ENCODE measurements at places on chromosomes 6 and 20.

DNA sequence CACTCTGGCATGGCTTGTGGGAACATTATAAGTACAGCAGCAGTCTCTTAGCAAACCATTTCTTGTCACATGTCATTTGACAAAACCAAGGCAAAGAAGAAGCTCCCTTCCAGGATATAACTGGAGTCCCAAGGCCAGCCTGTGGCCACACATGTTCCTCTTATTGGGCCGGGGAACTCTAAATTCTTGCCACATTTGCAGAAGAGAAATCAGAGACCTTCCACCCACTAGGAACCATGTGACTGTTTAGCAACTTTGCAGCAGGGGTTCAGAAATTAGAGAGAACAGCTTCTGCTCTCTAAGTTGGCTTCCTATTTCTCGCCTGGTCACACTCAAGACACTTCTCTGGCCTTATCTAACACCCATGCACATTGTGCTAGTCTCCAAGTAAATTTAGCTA, 20.4 kb upstream of the MEP1A start:
- DNase-seq, result no peak

DNA sequence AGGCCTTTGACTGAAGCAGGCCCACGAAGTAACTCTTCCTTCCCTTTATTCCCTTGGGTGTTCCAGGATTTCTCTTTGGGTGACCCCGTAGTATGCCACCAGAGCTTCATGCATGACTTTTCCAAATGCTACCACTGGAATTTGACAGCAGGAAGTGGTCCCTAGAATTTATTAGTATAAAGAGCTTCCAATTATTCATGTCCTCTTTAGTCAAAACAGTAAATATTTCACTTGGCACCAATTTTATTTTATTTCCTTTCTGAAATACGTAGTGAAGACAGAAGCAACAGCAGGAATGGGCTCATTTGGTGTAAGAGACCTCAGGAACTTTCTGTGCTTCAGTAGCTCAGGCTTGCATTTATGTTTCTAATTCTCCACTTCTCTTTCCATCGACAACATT, 151.3 kb downstream of the LCA5 start:
- no peak for DNase-seq

DNA sequence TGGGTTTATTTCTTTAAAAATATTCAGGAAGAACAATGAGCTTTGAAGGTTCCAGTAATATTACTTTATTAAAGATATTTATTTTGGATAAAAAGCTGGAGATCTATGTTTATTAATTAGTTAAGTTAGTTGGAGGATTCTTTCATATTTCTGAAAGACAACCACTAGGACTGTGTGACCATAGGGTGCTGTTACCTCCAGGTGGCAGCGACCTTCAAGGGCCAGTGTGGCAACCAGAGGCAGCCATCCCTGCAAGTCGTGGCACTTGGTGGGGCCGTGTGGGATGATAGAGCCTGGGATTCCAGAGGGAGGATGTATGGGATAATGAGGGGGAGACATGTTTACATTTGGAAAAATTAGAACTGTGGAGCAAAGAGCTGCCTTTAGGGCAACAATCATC, 95.5 kb upstream of the SCP2D1 start:
- no peak for DNase-seq

DNA sequence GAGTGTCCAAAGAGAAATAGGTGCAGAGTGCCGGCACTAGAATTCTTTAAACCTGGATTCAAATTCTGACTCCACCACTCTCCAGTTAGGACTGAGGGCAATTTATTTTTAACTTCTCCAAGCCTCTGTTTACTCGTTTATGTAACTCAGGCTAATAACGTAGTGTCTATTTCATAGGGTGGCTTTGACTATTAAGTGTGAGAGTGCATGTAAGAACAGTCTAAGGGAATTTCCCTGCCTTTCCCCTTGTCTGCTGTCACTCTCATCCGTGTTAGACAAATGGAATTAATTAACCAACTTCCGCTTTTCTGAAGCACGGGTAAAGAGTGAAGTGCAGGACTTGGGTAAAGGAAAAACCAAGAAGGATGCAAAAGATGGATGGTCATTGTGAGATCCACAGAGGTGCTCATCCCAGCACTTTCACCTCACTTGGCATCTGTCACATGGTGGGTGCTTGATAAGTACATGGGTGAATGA, 4.1 kb upstream of the ZKSCAN8 start:
- no peak for DNase-seq

Measured in left hindlimb (tissue), 1 donor.